ENCODE measurements at places on chromosomes 3 and 15.

- peak; percentile 79 for DNase-seq
Observed at GRCh38 chr15:58357529-58358476, 74.0 kb upstream of the LIPC start.

- DNase-seq = no peak
Observed at GRCh38 chr15:90810354-90810753, 58.0 kb upstream of the FURIN start.

- DNase-seq = no peak
Observed at GRCh38 chr3:55804170-55805095, 317.3 kb upstream of the WNT5A start.

DNA sequence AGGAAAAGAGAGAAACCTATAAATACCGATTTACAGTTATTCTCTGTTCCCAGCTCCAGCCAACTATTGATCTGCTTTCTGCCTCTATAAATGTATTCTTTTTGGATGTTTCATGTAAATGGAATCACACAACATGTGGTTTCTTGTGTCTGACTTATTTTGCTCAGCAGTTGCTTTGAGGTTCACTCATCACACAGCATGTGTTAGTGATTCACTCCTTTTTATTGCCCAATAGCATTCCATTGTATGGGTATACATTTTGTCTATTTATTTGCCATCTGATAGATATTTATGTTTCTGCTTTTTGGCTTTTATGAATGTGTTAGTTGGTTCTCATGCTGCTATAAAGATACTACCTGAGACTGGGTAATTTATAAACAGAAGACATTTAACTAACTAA is 23.6 kb downstream of the CCR1 start:
- peak; percentile 77 for DNase-seq

- peak; percentile 90 for DNase-seq
Observed at GRCh38 chr15:101723874-101724674, at the start of gene TARS3. TSS of gene TARS3 (minus strand) at chr15:101724473. CDS start at chr15:101724387, 86 bp downstream.

GRCh38 chr3:128322030-128323022 is 144.4 kb downstream of the DNAJB8 start:
- DNase-seq = peak; percentile 54

GRCh38 chr3:127749787-127750225 is 72.5 kb downstream of the MGLL start:
- no peak for DNase-seq

GRCh38 chr15:41772720-41773331 is 1.5 kb upstream of the MAPKBP1 start:
- DNase-seq = peak; percentile 82

- peak; percentile 8 for DNase-seq
Observed at GRCh38 chr3:62833538-62833937, 41.7 kb downstream of the CADPS start.

- no peak for DNase-seq
Observed at GRCh38 chr3:182740710-182741109, 52.6 kb upstream of the ATP11B start.

GRCh38 chr3:60954048-60954447 is 297.2 kb downstream of the FHIT start:
- peak; percentile 79 for DNase-seq

DNA sequence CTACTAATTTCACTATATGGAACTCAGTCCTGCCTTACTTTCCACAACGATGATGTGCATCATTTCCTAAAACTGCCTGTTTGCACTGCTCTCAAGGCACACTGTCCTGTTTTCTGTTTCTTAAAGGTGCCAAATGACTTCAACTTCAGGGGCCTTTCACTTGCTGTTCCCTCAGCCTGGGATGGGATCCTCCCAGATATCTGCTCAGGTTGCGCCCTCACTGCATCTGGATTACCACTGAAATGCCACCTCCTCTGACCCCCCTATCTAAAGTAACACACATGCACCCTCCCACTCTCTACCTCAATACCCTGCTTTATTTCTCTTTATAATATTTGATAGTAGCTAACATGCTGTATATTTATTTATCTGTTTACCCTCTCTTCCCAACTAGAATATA is 123.8 kb upstream of the CMC1 start:
- DNase-seq = no peak

GRCh38 chr3:105166893-105167292 is 199.8 kb upstream of the ALCAM start:
- DNase-seq = peak; percentile 13

DNA sequence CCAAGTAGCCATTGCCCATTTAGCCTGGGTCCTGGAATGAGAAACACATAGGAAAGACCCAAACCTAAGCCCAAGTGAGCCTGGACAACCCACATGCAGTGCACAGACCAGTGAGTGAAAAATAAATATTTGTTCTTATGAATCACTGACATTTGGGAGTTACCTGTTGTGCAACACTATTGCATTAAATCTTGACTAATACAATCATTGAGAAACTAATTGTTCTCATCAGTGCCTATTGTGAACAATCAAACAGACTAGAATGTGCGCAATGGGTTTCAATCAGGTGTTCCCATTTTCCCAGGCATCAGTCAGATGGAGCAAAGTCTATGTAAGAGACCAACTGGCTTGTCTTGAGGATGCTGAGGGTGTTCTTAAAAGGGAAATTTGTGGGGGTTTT is 54.7 kb upstream of the CNOT10 start:
- peak; percentile 8 for DNase-seq

DNA sequence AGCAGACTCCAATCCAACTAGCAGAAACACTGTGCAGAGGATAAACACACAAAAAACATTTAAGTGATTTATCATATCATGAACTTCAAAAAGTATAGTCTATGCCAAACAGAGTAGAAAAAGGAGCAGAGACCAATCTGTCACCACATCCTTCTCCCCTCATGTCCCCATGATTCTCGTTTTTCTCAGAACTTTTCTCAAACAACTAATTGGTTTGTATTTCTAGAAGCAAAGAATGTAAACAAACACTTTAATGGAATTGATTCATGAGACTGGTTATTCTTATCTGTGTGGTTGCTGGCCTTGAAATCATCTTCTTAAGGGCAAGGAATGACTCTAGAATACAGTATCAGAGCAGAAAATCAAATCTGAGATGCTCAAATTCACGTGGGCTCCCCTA is 294.2 kb upstream of the THBS1 start:
- DNase-seq = peak; percentile 64

GRCh38 chr15:40437752-40438687 is 2.7 kb upstream of the BAHD1 start:
- no peak for DNase-seq

DNA sequence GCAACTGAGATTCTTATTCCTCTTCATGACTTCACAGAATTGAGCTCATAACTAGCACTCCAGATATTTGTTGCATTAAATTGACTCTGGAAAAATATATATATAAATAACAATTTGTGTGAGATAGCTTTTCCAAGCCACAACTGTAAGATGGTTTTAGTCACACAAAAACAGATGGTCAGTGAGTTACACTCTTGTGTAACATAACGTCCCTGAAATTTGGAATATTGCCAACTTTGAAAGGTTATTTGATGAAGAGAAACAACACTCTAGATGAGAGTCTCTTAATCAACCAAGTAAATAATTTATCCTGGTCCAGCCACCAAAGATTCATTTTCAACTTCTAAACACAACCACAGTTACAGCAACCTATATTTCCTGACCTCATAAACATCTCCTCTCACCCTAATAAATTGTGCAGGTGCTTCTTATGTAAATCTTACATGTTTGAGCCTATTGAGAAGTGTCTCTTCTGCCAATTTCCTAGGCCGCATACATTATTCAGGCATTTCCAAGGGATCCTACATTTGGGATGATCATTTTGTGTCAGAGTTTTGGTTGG is 84.9 kb upstream of the ACP3 start:
- DNase-seq = peak; percentile 26

DNA sequence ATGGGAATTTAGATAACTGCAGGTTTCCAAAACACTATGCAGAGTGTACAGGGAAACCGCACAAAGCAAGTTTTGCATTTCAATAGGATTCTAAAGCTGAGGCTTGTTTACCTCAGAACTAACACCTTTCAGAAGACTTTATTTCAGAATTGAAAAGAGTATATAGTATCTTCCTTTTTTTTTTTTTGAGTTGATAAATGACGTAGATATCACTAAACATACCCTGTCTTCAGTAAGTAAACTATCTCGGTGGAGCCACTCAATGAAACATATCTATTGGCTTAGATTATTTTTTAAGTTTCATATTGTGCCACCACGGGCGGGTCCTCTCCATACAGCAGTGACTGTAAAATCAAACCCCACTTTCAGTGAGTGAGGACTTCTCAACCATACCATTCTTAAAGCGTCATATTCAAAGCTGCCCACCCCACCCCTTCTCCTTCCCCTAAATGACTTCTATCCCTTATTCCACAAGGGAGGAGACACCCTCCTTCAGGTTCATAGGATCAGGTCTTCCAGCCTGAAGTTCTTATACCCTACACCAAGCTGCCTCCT is 2.0 kb upstream of the TBL1XR1 start:
- no peak for DNase-seq

DNA sequence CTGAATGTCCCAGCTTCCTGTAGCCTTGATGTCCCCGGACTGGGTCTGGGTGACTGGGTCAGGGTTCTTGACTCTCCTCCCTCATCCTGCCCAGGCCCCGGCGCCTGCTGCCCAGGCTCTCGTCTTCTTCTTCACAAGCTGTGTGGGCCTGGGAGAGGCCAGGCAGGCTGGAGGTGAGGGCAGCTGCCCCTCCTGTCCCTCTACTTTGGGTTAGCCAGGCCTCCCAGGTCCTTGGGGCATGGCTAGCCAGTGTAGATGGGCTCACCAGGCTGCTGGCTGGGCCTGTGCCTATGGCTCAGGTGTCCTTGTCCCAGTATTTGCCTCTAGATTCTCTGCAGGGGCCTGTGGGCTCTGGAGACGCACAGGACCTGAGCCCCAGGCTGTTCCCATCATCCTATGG is 31.8 kb downstream of the TKT start:
- no peak for DNase-seq

GRCh38 chr3:182067423-182067822 is 355.7 kb downstream of the SOX2 start:
- DNase-seq = no peak

DNA sequence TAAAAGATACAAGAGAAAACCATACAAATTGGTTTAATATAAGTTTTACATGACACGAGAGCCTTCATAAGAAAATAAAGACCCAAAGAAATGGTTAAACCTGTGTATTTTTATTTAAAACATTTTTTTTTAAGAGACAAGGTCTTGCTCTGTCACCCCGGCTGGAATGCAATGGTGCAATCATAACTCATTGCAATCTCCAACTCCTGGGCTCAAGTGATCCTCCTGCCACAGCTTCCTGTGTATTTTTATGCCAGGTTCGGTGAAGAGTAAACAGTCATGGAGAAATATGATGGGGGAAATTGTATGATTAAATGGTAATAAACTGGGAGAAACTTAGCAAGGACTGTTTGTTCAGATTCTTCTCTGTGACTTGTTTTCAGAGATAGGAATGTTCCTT is 441.0 kb downstream of the TUSC7 start:
- peak; percentile 7 for DNase-seq

- no peak for DNase-seq
Observed at GRCh38 chr3:100097919-100098783, 16.1 kb downstream of the FILIP1L start.

DNA sequence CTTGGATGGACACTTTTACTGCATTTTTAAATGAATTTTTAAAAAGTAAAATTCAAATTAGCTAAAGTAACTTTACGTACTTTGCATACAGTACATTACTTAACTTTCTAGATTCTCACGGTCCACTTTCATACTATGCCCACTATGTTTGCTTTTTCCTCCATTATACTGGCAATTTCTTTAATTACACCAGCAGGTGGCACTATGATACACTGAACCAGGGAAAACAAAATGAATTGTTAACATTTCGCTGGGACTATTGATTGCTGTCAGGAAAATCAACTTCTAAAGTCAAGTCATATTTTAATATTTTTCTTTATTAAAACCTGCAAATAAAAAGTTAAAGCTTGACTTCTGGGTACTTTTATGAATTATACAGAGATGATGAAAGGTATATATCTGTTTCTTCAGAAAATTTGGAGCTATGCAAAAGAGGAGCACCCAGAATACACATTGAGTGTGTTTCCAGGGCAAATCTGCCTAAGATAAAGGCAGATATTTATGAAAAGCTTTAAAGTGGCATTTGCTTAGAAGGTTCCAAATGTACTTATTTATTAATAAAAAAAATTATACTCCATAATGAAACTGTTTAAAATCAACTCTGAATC is 21.8 kb upstream of the POU1F1 start:
- DNase-seq = peak; percentile 48

DNA sequence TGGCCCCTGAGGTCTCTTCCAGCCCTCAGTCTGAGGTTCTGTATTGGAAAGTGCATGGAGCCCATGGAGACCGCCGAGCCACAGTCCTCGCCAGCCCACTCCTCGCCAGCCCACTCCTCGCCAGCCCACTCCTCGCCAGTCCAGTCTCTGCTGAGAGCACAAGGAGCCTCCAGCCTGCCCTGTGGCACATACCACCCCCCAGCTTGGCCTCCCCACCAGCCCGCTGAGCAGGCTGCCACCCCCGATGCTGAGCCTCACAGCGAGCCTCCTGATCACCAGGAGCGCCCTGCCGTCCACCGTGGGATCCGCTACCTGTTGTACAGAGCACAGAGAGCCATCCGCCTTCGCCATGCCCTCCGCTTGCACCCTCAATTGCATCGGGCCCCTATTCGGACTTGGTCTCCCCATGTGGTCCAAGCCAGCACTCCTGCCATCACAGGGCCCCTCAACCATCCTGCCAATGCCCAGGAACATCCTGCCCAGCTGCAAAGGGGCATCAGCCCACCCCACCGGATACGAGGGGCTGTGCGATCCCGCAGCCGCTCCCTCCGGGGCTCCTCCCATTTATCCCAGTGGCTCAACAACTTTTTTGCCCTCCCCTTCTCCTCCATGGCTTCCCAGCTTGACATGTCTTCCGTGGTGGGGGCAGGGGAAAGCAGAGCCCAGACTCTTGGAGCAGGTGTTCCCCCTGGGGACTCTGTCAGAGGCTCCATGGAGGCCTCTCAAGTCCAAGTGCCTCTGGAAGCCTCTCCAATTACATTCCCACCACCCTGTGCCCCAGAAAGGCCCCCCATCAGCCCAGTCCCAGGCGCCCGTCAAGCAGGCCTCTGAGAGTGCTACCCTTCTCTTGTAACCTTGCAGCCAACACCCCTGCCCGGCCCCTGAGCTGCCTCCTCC is 40.9 kb downstream of the PML start:
- DNase-seq = no peak

DNA sequence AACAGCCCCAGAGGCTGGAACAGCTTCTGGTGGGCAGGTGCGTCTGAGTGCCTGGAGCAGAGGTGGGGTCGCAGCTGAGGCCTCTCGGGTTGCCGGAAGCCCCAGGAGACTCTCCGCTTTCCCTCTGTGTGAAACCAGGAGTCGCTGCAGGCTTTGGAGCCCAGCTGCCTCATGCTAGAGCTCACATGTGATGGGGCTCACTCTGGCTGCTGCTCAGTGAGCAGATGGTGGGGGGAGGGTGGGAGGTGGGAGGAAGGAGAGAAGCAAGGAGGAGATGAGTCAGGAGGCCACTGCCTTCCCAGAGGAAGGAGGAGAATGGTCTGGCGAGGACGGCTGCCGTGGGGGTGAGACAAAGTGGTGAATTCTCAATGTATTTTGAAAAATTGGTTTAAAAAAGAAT is 290.1 kb upstream of the CHRNA7 start:
- no peak for DNase-seq
